ENCODE measurements at places on chromosomes 6 and 20.

DNA sequence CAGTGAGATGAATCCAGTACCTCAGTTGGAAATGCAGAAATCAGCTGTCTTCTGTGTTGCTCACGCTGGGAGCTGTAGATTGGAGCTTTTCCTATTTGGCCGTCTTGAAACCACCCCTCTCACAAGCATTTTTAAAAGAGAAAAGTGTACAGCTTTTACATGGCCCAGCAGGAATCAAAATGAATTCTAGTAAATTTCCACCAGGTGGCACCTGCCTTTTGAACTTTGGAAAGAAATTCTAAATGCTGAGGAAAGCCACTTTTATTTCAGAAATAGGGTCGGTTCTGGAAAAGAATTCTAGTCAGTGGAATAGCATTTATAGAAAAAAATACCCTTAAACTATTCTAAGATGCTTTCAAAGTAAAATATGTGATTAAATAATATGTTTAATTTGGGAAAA lies 647.8 kb downstream of the CD109 start:
- no peak for DNase-seq

- no peak for DNase-seq
Observed at GRCh38 chr20:57222631-57222950, 43.9 kb downstream of the BMP7 start.

- peak; percentile 56 for DNase-seq
Observed at GRCh38 chr6:129251669-129252376, 368.9 kb downstream of the LAMA2 start.

GRCh38 chr6:136510782-136511181 lies 39.4 kb downstream of the MAP7 start:
- DNase-seq, result no peak

GRCh38 chr6:19369785-19370184 lies 467.4 kb upstream of the ID4 start:
- DNase-seq, result no peak

DNA sequence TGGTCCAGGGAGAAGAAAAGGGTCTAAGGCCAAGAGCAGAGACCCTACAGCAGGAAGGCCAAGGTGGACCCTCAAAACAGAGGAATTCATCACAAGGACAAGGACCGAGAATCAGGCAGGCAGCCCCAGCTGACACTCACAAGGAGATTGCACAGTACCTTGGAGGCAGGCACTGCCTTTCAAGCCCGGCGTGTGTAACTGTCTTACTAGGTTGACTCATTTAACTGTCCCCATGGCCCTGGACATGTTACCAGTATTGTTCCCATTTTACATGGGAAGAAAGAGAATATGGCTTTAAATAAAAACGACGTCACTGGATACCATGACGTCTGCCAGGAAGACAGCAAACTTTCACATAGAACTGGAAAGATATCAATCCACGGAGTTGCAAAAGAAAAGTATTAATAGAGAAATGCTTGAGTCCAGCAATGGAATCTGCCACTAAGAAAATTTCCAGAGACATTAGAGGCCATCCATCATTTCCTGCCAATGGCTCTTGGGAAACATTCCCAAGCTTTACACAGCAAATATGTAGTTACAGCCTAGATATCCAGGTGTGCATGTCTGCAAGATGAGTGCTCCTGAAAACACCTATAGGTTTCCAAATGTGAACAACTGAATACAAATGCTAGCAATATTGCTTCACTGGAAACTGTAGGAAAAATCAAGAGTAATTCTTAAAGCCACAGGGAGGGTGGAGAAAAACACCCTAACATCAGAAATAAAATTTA lies 111.5 kb upstream of the RPS6KA2 start:
- no peak for DNase-seq

- DNase-seq, result no peak
Observed at GRCh38 chr6:170305805-170306323, 694 bp upstream of the FAM120B start.

DNA sequence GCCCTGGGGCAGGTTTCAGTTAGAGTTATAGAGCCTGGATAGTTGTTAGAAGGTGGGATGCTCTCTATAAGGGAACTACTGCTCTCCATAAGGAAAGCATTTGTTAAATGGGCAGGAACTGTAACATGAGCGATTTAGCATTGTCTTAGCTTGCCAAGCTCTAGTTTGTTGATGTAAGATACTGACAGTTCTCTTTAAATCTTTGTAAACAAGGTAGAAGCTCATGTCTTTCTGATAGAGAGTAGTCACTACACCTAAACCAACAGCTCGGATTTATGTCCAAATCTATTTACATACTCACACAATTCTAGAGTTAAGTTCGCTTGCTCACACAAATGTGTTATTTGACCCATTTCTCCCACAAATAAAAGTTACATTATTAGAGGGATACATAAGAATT lies 87.3 kb downstream of the PLCB1 start:
- no peak for DNase-seq

DNA sequence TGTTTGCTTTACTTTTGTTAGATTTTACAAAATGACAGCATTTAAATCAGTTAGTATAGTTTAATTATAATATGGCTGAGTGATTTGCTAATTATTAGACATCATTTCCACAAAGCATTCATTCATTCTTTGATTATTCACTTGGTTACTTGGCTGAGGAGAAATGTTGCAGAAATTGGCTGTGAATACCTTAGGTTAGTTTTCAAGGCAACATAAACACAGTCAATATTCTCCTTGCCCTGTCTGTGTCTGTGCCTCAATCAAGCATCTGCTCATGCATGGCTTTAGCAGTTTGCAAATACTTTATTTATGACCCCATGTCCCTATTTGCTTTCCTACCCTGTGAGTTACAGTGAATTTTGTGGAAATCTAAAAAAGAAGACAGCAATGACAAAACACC lies 718.3 kb downstream of the EPM2A start:
- DNase-seq, result no peak

- DNase-seq, result peak; percentile 47
Observed at GRCh38 chr6:27078734-27079357, 168.7 kb upstream of the PRSS16 start.

GRCh38 chr6:72037006-72037405 lies 150.7 kb downstream of the RIMS1 start:
- no peak for DNase-seq

DNA sequence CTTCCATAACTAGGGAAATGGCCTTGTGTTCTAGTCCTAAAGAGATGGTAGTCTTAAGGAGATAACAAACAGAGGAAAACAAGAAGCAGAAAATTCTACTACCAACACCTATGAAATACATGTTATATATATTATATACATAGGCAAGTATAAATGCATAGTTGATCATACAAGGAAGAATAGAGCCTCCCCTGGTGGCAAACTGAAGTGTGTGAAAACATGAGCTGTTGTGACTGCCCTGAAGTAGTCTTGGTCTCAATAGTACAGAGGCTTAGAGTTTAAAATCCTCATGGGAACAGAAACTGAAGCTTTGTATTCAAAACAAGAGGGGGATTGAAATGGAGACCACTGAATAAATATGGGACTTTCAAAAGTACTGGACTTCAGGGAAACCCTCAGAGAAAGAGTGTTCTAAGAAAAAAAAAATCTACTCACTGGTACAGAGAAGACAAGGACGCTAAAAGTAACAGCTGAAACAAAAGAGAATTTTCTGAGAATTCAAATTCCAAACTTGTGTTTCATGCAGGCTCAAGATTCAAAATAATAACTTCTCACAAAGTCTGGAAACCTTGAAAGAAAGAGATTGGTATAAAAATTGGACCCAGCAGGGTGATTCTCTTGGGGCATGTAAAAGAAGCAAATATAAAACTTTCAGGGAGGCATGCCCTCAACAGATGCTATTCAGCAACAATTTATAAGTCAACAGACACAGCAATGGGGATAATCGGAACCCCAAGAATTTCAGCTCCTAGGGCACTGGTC lies 59.7 kb upstream of the SAMD3 start:
- DNase-seq, result no peak

DNA sequence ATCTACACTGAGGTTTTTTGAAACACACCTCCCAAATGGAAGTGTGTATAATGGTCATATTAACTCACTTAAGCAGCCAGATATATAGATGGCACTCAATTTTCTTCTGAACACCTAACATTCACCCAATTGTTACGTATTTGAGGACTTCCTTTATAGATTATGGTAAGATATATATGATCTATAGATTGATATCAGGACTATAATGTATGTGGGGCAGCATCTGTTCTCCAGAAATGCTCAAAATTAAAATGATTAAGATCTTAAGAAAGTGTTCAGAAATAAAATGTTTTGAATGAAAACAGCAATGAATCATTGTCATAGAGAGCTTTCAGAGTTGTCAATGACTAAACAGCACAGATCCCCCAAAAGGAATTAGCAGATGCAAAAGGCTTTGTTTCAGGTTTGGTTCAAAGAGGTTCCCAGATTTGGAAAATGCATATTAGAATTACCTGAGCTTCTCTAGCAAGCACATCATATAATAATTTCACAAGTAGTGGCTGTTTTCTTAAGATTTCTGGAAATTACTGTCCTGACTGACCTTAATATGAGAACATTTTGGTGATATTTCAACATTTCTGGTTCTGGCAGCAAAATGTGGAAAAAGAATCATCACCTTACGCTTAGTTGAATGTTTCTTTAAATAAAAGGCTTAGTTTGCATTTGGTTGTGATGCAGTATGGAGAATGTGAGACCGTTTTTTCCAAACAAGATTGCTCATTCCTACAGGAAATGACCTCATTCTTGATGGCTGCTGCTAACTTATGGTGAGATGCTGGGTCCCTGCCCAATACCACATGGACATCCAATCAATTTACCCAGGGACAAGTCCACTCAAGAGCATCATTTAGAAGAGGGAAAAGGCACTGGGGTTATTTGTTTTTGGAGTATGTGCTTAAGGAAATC lies 31.5 kb downstream of the TRAF3IP2 start:
- DNase-seq, result peak; percentile 84

- DNase-seq, result no peak
Observed at GRCh38 chr20:21862956-21863355, 157.5 kb downstream of the PAX1 start.

GRCh38 chr6:1624851-1625781 lies 15.4 kb downstream of the FOXC1 start:
- DNase-seq, result no peak

DNA sequence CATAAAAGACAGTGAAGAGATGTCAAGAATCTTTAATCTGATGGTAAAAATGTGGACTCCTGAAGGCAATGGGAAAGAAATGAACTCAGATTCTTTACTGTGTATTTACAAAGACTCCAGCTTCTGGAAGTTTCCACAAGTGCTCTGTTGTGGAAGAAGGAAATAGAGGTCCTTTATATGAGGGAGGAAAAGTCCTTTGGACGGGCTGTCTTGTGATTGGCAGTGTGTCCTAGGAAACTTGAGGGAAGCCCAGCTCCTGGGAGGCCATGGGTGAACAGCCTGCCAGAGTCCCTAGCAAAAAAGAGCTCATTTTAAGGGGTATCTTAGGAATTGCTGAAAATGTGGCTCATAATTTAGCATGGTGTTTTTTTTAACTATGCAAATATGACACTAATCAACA lies 92.0 kb downstream of the RNASET2 start:
- DNase-seq, result no peak

GRCh38 chr6:139028658-139029469 lies at the start of gene ABRACL:
Gene ABRACL, plus strand, starts transcription at chr6:139028745. Its CDS starts 5,416 bp downstream, at chr6:139034161.
- no peak for DNase-seq

DNA sequence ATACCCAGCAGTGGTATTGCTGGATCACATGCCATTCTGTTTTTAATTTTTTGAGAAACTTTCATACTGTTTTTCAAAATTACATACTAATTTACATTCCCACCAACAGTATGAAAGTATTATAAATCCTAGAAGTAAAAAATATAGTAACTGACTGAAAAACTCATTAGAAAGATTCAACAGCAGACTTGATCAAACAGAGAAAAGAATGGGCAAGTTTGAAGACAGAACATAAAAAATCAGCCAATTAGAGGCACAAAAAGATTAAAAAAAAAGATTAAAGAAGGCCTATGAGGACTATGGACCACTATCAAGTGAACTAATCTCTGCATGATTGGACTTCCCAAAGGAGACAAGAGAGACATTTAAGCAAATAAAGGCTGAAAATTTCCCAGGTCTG lies 144.0 kb upstream of the GRIK2 start:
- DNase-seq, result no peak

- no peak for DNase-seq
Observed at GRCh38 chr6:148761527-148762011, 14.7 kb downstream of the UST start.

- DNase-seq, result no peak
Observed at GRCh38 chr6:49913636-49914375, 47.5 kb upstream of the CRISP1 start.

GRCh38 chr6:37210313-37210968 lies 40.5 kb downstream of the PIM1 start:
- DNase-seq, result peak; percentile 71

- DNase-seq, result no peak
Observed at GRCh38 chr20:56200456-56200855, 48.1 kb upstream of the MC3R start.

DNA sequence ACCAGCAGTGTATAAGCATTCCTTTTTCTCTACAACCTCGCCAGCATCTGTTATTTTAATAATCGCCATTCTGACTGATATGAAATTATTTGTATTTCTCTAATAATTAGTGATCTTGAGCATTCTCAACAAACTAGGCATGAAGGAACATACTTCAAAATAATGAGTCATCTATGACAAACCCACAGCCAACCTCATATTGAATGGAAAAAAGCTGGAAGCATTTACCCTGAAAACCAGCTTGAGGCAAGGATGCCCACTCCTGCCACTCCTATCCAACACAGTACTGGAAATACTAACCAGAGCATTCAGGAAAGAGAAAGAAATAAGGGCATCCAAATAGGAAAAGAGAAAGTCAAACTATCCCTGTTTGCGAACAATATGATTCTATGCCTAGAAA lies 390.6 kb upstream of the ID4 start:
- DNase-seq, result no peak

- DNase-seq, result no peak
Observed at GRCh38 chr6:99030915-99031314, 83.2 kb upstream of the FBXL4 start.

GRCh38 chr6:153140299-153140698 lies 9.2 kb upstream of the RGS17 start:
- no peak for DNase-seq

GRCh38 chr6:33834401-33835392 lies 30.9 kb upstream of the MLN start:
- no peak for DNase-seq

DNA sequence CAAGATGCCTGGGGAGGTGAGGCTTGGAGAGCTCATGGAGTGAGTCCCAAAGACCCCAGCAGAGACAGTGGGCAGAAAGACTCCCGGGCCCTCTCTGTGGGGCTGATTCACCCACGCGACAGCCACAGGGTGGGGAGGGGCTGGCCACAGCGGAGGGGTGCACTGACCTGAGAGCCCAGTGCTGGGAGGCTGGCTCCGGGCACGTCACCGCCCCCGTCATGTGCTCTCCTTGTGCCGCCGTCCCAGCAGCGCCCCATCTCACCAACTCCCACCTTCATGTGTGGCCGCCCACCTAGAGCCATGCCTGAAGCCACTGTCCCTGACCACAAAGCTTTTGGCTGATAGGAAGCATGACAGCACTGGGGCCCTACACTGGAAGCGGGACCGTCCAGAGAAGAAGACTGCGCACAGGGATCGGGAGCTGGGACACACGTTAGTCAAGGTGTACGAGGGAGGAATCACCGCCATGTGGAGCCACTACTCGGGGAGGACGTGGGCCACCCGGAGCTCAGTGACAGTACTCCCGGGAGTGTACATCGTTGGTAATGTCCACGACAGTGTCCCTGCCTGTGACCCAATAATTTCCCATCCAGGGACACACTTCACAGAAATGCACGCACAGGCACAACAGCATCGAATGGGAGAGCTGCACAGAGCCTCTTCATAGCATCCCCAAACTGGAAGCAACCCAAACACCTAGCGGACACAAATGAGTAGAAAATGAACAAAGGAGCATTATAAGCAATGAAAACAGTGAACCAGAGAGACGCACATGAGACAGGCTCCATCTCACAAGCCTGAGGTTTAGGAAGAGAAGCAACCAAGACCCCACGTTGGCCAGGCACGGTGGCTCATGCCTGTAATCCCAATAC lies 28.4 kb upstream of the FOXC1 start:
- DNase-seq, result no peak

Measured in GM04504 (cell line).